ENCODE measurements at places on chromosomes 2 and 18.

DNA sequence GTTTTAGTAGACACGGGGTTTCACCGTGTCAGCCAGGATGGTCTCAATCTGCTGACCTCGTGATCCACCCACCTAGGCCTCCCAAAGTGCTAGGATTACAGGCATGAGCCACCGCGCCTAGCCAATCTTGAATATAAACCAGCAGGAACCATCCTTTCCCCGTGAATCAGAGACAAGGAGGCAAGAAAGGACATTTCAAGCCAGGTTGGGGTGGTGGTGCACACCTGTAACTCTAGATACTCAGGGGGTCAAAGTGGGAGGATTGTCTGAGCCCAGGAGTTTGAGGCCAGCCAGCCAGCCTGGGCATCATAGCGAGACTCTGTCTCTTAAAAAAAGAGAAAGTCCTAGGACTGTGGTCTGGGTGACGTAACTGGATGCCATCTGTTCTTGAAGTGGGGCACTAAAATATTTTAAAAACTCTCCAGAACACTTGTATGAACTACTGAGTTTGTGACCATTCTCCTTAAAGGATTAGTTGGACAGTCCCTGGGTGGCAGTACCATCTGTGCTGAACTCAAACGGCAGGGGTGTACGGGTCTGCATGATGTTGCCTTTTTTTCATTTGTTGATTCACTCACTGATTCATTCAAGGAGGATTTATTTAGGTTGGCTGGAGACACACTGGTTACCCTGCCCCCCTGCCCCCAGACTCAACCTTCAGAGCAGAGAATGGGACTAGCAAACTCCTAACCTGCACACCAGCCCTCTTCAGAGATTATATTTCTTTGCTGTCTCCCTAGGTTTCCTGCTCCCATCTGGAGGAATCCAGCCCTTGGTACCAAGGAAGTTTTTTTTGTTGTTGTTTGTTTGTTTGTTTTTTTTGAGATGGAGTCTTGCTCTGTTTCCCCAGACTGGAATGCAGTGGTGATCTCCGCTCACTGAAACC is 2.9 kb upstream of the TLX2 start:
- no peak for DNase-seq

DNA sequence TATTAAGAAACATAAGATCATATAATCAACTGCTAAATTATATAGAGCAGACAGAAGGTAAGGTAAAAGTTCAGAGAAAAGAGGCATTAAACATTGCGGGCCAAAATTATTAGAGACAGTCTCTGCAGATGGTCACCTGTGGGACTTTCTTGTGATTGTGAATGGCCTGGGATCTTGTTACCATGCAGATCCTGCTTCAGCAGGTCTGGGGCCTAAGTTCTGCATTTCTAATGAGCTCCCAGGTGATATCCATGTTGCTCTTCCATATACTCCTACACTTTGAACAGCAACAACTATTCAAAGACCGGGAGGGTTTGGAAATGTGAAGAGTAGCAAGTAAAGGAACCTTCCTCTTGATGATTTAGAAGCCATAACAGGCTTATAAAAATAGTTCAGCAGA is 8.5 kb upstream of the ETAA1 start:
- DNase-seq: no peak

DNA sequence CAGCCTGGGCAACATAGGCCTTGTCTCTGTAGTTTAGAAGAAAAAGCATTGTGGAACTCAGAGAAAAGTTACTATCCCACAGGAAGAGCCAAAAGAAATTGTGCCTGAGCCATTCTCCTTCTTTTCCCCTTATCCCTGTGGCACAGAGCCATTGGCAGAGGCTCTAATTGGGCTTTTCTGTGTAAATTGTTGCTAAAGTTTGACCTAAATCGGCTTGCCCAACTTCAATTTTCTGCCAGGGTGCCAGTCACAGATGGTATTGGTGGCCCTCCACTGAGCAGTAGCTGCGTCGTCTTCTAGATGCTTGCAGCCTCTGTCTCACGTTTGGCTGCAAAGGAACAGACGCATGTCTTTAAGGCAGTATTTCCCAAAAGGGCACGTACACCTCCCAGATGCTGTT is 30.3 kb downstream of the ZNF532 start:
- DNase-seq: no peak

DNA sequence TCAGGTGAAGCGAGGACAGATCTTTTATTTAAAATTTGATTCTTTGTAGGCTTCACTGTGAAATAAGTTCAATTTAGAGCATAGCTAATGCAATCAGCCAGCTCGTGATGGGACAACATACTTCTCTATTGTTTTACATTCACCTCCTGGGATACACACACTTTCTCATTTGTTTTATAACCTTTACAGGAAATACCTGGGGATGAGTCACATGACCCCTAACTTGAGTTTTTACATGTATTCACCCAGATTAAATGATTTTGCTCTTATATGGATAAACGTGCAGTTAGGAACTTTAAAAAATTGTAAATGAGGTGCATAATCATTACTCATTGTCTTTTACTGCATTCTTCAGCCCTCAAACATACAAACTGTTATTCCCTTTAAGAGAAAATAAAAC is 152.1 kb downstream of the NEDD4L start:
- no peak for DNase-seq

DNA sequence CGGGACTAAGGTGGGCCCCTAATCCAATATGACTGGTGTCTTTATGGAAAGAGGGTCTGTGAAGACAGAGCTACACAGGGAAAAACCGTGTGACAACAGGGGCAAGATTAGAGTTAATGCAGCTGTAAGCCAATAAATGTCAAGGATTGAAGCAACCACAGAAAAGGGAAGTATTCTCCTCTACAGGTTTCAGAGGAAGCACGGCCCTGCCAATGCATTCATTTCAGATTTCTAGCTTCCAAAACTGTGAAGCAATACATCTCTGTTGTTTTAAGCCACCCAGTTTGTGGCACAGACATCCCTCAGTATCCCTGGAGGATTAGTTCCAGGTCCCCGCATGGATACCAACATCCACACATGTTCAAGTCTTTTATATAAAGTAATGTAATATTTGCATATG is 48.8 kb downstream of the SPP2 start:
- no peak for DNase-seq

GRCh38 chr2:18610090-18610489 is 20.7 kb upstream of the NT5C1B start:
- no peak for DNase-seq

GRCh38 chr2:236393101-236393500 is 128.9 kb upstream of the ASB18 start:
- no peak for DNase-seq

DNA sequence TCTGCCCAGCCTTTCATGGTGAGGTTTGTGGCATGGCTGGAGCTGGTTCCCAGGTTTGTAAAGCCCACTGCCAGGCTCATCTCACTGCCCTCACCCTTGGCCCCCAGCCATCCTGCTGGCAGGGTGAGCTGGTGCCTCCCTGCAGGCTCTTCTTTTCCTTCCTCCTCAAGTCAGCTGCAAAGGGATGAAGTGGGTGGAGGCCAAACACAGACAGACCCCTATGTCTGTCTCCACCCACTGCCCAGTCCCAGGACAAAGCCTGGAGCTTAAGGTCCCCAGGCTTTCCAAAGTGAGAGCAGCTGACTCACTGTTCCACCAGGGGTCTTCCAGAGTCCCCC is 92.0 kb downstream of the TNS1 start:
- DNase-seq: no peak

- DNase-seq: no peak
These were observed 13.3 kb downstream of the UBE2F start for GRCh38 chr2:237980087-237980486.

- no peak for DNase-seq
These were observed 763.4 kb upstream of the NRXN1 start for GRCh38 chr2:51795248-51795888.

GRCh38 chr2:223602972-223603371 is 811 bp upstream of the SCG2 start:
- DNase-seq: no peak

- peak; percentile 13 for DNase-seq
These were observed 12.8 kb downstream of the EIF2AK2 start for GRCh38 chr2:37143974-37144373.

- peak; percentile 9 for DNase-seq
These were observed 28.0 kb downstream of the ADI1 start for GRCh38 chr2:3491306-3491705.

- DNase-seq: peak; percentile 50
These were observed 204.7 kb upstream of the ITGA4 start for GRCh38 chr2:181252262-181253148.

DNA sequence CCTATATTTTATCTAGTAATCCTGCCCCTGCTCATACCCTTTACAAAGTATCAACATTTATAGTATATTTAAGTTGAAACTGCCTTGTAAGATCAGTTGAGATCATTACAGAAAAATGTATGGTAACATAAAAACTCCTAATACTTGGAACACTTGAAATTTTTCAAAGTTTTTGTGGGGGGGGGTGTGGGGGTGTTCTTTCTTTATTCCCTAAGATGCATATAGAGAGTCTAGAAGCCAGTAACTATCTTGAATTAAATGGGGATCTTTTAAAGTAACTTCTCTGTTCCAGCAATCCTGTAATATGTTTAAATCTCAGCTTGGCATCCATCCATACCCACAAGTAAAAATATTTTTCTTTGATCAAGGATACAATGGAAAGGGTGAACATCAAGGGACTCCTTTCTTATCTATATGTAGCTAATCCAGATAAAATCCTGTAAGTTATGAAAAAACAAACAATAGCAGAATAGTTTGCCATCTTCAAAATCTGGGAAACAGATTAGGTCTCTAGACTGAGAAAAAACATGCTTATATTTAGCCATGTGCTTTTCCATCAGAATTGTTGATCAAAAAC is 455.3 kb downstream of the MEIS1 start:
- no peak for DNase-seq

DNA sequence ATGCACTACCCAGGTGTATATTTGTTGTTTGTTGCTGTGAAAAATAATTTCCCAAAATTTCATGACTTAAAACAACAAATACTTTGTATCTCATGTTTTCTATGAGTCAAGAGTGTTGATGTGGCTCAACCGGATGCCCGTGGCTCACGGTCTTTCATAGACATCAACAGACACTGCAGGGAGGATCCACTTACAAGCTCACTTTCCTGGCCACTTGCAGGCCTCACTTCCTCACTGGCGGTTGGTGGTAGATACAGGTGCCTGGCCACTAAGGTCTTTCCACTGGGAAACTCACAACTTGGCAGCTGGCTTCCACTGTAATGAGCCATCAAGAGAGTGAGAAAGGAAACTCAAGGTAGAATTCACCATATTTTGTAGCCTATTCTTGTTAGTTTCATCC is 662.9 kb downstream of the IRS1 start:
- peak; percentile 71 for DNase-seq

DNA sequence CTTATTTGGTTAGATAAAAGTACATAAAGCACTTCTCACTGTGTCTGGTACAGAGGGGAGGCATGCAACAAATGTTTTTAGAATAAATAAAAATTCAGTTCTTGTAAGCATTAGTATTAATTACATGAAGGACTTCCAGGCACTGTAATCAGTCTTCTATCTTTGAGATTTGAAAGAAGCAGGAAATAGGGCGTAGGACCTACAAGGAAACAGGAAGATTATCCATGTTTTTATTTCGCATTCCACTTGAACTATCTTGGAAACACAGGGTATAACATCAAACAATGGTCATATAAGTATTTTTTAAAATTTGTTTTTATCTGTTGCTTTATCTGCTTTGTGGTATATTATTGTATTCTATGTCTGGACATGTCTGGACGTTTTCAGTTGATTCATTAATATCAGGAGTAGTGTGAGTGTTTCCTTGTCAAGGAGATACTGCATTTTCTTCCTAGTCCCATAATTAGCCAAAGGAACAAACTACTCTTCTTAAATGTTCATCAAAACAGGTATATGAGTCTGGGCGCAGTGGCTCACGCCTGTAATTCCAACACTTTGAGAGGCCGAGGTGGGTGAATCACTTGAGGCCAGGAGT is 32.5 kb downstream of the BMPR2 start:
- DNase-seq: no peak

GRCh38 chr18:60248336-60249330 is 123.9 kb downstream of the MC4R start:
- DNase-seq: no peak

- no peak for DNase-seq
These were observed 219.6 kb downstream of the RND3 start for GRCh38 chr2:150267651-150268415.

- no peak for DNase-seq
These were observed 24.5 kb upstream of the STAM2 start for GRCh38 chr2:152200101-152200500.

GRCh38 chr2:59301466-59302402 is 1060.6 kb upstream of the FANCL start:
- DNase-seq: peak; percentile 74

GRCh38 chr2:113791697-113792590 is 35.5 kb upstream of the SLC35F5 start:
- no peak for DNase-seq

- DNase-seq: peak; percentile 34
These were observed 187.5 kb downstream of the TWIST2 start for GRCh38 chr2:239035361-239035814.

DNA sequence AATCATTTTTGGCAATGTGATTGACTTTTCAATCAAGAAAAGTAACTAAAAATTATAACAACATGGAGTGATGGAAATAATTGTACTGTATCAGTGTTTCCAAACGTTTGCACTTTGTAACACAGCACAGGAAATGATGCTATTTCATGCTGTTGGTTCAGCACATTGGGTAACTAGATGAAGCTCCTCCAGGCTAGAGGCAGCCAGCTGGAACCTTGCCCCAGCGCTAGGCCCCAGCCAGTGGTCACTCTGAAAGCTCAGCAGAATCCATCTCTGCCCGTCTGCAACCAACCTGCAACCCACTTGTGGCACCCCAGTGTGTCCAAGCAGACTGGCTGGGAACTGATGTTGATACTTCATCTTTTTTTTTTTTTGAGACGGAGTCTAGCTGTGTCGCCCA is 15.3 kb downstream of the UNC50 start:
- peak; percentile 21 for DNase-seq

DNA sequence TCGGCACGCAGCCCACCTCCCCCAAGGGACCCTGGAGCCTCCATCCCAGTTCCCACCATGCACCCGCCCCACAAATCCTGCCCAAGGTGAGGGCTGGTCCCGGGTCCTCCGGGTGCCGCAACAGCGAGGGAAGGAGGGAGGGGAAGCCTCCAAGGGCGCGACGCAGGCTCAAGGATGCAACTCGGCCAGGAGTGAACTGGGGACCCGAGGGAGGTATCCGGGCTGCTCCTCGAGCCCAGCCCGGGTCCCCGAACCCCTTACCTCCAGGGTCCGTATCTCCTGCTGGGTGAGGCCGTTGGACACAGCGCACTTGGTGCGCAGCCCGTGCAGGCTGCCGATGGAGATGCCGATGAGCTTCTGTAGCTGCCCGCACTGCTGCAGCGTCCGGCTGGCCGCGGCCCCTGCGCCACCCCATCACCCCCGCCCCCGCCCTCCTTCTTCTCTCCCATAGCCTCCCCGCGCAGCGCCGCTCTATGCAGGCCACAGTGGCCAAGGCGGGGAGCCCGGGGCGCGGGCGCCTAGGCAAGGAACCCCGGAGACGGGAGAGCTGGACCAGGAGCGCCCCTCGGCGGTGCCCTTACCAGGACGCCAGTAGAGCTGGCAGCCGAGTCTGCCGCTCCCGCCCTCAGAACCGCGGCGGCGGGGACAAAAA is 124.1 kb downstream of the ANKRD30BL start:
- no peak for DNase-seq

DNA sequence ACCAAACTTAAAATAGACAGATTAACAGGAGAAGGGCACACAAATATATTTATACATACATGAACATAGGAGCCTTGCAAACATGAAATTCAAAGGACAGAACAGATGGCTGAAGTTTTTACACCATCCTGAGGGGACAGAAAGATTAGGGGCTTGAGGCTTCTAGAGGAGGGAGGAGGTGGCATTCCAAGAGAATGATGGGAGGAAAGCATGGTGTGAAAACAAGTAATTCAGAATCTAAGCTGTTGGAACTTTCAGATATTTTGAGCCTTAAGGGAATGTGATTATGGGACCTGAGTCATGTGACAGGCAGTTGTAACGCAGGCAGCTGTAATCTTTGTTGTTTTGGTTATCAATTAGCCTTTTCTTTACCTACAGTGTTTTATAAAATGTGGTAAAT is 225.2 kb upstream of the SPOPL start:
- no peak for DNase-seq

Measured in inflammatory macrophage (primary cell).